Osteocyte (in vitro differentiated cells): ENCODE measurements at places on chromosomes 7 and 10. TPM values are rescaled to one million over a fixed set of nuclear protein-coding genes. Genes with fewer than 3 reads are reported as not detected.

- DNase-seq: no peak
- H3K36me3 ChIP-seq: no peaks in the 10 kb centered on the region
- no peaks in the 10 kb centered on the region for H3K27me3 ChIP-seq
- no peak overlapping the region for H3K27ac ChIP-seq
- no peaks in the 10 kb centered on the region for H3K4me1 ChIP-seq
These were observed 93.0 kb upstream of the SORCS3 start for GRCh38 chr10:104548090-104548489.

DNA sequence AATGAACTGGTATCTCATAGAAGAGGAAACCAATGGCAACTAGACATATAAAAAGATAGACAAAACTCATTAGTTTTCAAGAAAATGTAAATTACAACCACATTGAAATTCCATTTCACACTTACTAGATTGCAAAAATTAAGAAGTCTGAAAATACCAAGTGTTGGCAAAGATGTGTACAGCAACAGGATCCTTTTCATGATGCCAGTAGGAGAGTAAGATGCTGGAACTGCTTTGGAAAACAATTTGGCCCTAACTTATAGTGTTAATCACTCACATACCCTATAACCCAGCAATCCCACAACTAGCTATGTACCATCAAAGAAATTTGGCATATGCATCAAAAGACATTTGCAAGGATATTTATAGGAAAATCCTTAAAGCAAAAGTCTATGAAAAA is 15.5 kb downstream of the REEP3 start:
- H3K4me3 ChIP-seq: no peak overlapping the region
- no peak overlapping the region for H3K27ac ChIP-seq

- H3K27me3 ChIP-seq: no peaks in the 10 kb centered on the region
- no peak for DNase-seq
- H3K27ac ChIP-seq: no peak overlapping the region
- H3K4me3 ChIP-seq: peak overlapping the region; percentile 10
These were observed 2.3 kb downstream of the INSYN2A start for GRCh38 chr10:127194111-127194510.

GRCh38 chr7:2480070-2480408 is 3.8 kb upstream of the GRIFIN start:
- no peaks in the 10 kb centered on the region for H3K36me3 ChIP-seq
- H3K4me1 ChIP-seq: peaks cover 24% of the 10 kb centered on the region
- no peaks in the 10 kb centered on the region for H3K27me3 ChIP-seq
- no peak overlapping the region for H3K4me3 ChIP-seq

DNA sequence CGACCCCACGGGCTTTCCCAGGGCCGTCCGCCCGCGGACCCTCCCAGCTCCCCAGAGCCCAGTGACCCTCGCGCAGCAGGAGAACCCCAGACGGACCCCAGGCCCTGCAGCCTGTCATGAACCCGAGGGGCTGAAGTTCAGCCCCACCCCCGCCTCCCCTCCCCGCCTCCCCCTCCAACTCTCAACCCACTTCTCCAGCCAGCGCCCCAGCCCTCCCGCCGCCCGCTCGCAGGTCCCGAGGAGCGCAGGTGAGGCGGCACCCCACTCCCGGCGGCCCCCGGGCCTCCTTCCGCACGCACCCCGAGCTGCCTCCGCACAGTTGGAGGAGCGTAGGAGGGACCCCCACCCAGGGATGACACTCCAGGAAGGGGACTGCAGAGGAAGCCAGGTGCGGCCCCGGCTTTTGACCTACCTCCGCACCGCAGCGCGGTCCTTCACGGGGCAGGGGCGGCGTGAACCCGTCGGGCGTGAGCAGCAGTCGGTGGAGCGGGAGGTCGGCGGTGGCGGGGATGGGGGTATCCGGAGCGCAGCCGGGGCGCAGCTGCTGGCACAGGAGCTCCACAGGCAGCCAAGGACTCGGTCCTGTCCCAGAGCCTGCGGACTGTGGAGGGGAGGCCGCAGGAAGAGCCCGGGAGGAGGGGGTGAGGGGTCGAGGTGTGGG is at the start of gene TMEM176A:
TSS of gene TMEM176A (plus strand) at position 189 of the 661 bp plus-strand sequence. CDS start 782 bp downstream, outside the sequence.
- no peak within 1 kb of the TSS for H3K4me3 ChIP-seq
- H3K27me3 ChIP-seq: peaks cover 22% of the 10 kb centered on the region
- no peaks in the 10 kb centered on the region for H3K4me1 ChIP-seq
- no peak within 1 kb of the TSS for H3K27ac ChIP-seq
- H3K36me3 ChIP-seq: no peaks in the 10 kb centered on the region
- DNase-seq: peak; percentile 84

GRCh38 chr7:5692845-5693278 is 88.6 kb downstream of the RNF216 start:
- H3K4me3 ChIP-seq: peak overlapping the region; percentile 68
- H3K36me3 ChIP-seq: peaks cover 5% of the 10 kb centered on the region
- no peak for DNase-seq

DNA sequence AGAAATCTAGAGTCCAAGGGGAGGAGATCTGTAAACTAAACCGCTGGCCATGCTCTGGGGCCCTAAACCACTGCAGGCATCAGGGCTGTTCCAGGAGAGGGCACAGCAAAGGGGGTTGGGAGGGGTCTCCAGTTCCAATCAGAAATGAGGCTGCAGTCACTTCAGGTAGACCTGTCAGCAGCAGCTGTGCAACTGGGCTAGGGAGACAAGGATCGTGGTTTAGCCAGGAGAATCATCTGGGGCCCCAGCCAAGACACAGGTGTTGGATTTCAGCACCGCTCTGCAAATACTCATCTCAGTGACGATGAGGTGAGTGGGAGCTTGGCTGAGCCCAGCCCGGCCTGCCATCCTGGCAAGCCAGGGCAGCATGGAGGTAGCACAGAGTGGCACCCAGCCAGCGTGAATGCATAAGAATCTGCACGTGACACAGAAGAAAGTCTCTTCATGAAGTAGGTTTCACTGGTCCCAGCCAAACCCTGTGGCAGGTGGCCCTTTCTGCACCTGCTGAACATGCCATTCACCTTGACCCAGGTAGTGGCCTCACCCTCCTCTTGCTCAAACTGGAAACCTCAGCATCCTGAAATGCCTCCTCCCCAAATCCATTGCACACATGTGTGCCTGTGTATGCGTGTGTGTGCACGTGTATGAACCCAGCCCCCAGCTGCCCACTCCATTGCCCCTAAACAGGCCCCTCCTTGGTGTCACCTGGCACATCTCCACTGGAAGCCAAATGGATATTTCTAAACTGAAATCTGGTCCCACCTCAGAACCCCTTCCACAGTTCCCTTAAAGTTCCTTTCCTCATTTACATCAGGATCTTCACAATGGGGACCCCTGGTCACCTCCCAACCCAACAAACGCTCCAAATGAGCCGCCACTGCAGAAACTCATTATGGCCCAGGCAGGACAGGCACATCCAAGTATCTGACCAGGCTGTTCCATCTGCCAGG is 9.6 kb downstream of the GPRIN2 start:
- no peaks in the 10 kb centered on the region for H3K36me3 ChIP-seq
- no peak overlapping the region for H3K27ac ChIP-seq
- H3K27me3 ChIP-seq: no peaks in the 10 kb centered on the region
- peaks cover under 1% of the 10 kb centered on the region for H3K4me1 ChIP-seq
- no peak overlapping the region for H3K4me3 ChIP-seq

DNA sequence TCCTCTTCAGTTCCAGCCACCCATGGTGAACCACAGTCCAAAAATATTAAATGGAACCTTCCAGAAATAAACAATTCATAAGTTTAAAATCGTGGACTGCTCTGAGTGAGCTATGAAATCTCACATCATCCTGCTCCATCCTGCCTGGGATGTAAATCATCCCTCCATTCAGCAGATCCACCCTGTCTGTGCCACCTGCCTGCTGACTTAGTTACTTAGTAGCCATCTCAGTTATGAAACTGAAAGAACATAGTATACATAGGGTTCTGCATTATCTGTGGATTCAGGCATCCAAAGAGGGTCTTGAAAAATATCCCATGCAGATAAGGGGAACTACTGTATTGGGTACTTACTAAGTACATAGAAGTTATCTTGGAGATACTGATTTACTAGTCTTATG is 89.0 kb downstream of the ST8SIA6 start:
- H3K4me3 ChIP-seq: no peak overlapping the region
- H3K36me3 ChIP-seq: no peaks in the 10 kb centered on the region
- H3K27me3 ChIP-seq: peaks cover 12% of the 10 kb centered on the region
- H3K27ac ChIP-seq: no peak overlapping the region
- H3K4me1 ChIP-seq: no peaks in the 10 kb centered on the region
- DNase-seq: no peak

GRCh38 chr7:26459540-26460193 is 168.0 kb downstream of the SNX10 start:
- no peak for DNase-seq
- no peaks in the 10 kb centered on the region for H3K4me1 ChIP-seq
- no peaks in the 10 kb centered on the region for H3K36me3 ChIP-seq
- no peaks in the 10 kb centered on the region for H3K27me3 ChIP-seq
- H3K27ac ChIP-seq: no peak overlapping the region

DNA sequence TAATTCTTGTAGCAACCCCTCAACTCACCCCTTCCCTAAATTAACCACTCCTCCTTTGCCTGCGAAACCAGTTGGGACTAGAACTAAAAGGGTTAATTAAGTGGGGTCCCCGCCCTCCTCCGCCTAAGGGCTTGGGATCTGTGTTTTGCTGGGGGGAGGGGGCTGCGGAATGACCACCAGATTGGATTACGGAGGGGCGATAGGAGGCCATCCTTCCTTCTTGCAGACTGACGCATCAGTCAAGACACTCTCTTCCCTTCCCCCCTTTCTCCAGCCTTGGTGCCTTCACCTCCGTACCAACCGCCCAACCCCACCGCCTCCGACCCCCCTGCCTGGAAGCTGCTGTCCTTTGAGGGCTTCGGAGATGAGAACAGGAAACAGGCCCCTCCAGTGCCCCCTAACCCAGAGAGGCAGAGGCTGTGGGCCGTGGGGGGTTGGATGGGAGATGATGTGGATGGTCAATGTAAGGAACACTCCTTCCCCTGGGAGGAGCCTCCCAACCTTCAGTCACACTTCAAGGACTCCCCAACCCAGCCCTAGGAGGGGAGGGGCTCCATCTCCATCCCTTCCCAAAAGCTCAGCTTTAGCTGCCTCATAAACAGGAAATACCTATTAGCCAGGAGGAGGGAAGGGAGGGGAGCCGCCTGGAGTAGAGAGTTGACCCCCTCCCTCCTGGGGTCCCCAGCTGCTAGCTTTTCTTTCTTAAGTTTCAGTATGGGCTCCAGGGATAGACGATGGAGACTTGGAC is 997 bp upstream of the LDB1 start:
- H3K36me3 ChIP-seq: no peaks in the 10 kb centered on the region
- H3K27me3 ChIP-seq: no peaks in the 10 kb centered on the region
- peaks cover 42% of the 10 kb centered on the region for H3K4me1 ChIP-seq
- peak overlapping the region; percentile 91 for H3K27ac ChIP-seq
- DNase-seq: no peak

GRCh38 chr7:99190359-99191009 is 17.4 kb downstream of the KPNA7 start:
- no peaks in the 10 kb centered on the region for H3K4me1 ChIP-seq
- H3K27ac ChIP-seq: no peak overlapping the region
- peaks cover 3% of the 10 kb centered on the region for H3K27me3 ChIP-seq
- no peak overlapping the region for H3K4me3 ChIP-seq
- DNase-seq: no peak
- no peaks in the 10 kb centered on the region for H3K36me3 ChIP-seq

GRCh38 chr10:113182154-113182553 is 232.1 kb downstream of the TCF7L2 start:
- no peaks in the 10 kb centered on the region for H3K36me3 ChIP-seq
- no peak overlapping the region for H3K4me3 ChIP-seq
- no peaks in the 10 kb centered on the region for H3K27me3 ChIP-seq

GRCh38 chr7:98281757-98282606 is 496 bp downstream of the BRI3 start:
- DNase-seq: no peak
- peak overlapping the region; percentile 93 for H3K27ac ChIP-seq
- no peaks in the 10 kb centered on the region for H3K27me3 ChIP-seq
- peaks cover 13% of the 10 kb centered on the region for H3K36me3 ChIP-seq
- H3K4me3 ChIP-seq: peak overlapping the region; percentile 97

Gene C10orf67
- not detected in 2 replicates for total RNA-seq

Gene FMC1
- total RNA-seq: 8.6 and 13.5 TPM in 2 replicates

Gene SMC3
- total RNA-seq: 39.8 and 42.8 TPM in 2 replicates

Gene MMD2
- not detected in 2 replicates for total RNA-seq

Gene MYH16
- not detected in 2 replicates for total RNA-seq

Gene TMEM176A
- total RNA-seq: not detected in 2 replicates
